CD4-positive, alpha-beta T cell treated with Interferon alpha-2 for 1 hour (primary cell): ENCODE measurements at places on chromosomes 16 and 17.

DNA sequence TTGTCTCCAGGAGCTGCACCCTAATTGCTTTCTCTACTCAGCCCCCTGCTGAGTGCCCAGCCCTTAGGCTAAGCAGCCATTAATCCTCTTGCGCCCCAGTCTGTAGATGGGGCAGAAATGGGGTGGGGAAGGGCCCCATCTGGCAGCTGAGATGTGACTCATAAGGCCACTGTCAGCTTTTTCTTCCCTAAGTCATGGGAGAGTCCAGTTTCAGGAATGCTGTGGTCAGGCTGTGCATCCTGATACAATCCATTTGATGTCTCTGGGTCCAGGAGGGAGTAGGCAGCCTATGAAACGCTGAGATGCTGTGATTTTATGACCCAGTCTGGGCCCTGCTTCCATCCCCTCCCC, 12.3 kb downstream of the PLXDC1 start:
- DNase-seq, result no peak

DNA sequence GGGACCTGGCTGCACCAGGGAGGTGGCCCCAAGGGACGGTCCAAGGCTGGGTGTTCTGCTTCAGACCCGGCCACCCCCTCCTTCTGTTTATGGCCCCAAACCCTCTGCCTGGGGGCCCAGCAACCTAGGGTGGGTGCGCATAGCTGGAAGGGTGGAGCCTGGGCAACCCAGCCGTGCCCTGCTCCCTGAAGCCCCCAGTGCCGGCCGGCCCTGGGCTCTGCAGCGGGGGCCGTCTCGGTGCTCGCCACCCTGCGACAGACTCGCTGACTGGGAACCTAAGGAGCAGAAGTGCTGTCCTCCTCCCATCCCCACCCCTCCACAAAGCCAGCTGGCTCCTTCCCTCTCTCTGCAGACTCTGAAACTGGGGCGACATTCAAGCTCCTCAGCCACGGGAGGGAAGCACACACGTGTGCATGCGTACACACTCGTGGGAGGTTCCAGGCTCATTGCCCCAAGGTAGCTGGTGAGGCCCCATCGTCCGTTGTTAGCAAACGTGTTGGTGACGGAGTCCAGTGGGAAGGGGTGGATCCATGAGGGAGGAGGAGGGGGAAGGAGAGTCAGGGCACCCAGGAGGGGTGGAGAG, 43.4 kb downstream of the ENGASE start:
- no peak for DNase-seq

DNA sequence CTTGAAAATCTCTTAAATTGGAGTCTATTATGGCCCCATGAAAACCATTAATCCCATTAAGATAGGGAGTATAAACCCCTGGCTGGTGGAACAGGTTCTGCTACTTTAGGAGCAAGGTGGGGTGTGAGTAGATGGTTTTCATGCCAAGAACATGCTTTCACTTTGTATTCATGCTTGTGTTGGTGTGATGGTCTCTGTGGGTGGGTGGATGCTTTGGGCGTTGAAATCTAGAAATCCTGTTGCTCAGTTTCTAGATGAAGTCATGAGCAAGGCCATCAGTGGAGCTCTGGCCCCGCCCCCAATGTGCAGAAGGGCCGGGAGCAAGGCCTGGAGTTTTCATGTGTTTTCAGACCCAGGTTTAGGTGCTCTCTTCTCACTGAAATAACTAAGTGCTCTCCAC, 20.1 kb downstream of the PLD6 start:
- no peak for DNase-seq

DNA sequence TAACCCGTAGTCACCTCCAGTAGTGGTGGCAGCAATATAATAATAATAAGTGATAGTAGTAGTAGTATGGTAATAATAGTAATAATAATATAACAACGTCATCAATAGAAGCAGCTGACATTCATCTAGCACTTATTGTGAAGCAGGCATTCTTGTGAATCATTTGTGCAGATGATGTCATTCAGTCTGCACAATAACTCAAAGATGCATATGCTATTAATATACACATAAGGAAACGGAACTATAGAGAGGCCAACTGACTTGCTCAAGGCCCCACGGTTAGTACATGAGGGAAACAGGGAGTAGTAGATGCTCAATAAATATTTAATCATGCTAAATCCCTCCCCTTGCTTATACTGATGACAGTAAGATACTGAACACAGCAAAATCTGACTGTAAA, 35.4 kb upstream of the GAN start:
- no peak for DNase-seq

DNA sequence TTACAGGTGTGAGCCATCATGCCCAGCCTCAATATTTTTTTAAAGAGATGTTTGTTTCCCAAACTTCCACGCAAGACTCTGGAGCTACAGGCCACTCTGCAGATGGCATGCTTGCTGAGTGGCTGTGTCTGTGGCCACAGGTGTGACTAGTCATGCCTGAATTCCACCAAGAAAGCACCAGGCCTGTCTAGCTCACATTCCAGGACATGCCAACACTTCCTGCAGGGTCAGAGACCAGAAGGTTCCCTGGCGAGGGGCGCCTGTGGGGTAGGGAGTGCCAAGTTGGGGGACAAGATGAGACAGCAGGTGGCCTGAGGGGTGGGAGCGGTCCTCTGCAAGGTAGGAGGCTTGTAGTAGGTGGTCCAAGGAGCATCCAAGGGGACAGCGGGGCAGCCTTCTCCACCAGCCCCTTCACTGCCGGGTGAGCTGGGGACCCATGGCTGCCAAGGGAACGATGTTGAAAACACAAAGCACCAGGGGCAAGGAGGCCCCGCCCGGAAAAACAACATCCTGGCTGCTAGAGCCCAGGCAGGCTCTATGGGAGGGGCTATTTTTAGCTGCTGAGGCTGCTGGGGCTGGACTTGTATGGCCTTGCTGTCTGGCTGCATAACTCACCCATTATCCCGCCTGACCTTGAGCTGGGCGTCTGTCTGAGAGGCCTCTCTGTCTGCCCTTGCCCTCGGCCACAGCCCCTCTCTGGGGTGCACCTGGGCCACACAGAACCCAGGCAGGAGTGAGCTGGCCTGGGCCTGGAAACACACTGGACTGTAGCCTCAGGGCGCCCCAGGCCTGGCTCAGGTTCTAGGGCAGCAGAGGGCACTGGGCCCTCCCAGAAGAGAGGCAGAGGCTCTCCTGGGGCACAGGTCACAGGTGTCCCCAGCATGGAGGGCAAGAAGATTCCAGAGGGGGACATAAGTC, 5.7 kb downstream of the TRIM47 start:
- DNase-seq, result peak; percentile 75

GRCh38 chr17:68509141-68510057, 2.8 kb upstream of the PRKAR1A start:
- DNase-seq, result peak; percentile 15

DNA sequence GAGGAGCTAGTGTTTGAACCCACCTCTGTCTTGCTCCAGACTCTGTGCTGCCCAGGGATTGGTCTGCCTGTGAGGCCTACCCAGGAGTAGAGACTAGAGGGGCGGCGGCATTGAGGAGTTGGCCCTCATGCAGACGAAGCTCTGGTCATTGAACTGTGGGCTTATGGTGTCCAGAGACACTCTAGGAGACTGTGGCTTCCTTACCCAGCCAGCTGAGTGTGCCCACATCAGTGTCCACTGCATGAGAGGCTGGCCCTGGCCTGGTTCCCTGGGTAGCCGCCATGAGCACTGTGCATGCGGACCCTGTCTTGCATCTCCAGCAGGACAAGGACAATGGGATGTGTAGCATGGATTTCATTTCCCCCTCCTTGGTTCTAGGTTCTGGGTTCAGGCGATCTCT, 14.0 kb downstream of the SGSM2 start:
- no peak for DNase-seq
